ENCODE measurements at places on chromosomes 2 and 18.

GRCh38 chr2:225171350-225171749, 129.1 kb upstream of the DOCK10 start:
- no peak for DNase-seq

DNA sequence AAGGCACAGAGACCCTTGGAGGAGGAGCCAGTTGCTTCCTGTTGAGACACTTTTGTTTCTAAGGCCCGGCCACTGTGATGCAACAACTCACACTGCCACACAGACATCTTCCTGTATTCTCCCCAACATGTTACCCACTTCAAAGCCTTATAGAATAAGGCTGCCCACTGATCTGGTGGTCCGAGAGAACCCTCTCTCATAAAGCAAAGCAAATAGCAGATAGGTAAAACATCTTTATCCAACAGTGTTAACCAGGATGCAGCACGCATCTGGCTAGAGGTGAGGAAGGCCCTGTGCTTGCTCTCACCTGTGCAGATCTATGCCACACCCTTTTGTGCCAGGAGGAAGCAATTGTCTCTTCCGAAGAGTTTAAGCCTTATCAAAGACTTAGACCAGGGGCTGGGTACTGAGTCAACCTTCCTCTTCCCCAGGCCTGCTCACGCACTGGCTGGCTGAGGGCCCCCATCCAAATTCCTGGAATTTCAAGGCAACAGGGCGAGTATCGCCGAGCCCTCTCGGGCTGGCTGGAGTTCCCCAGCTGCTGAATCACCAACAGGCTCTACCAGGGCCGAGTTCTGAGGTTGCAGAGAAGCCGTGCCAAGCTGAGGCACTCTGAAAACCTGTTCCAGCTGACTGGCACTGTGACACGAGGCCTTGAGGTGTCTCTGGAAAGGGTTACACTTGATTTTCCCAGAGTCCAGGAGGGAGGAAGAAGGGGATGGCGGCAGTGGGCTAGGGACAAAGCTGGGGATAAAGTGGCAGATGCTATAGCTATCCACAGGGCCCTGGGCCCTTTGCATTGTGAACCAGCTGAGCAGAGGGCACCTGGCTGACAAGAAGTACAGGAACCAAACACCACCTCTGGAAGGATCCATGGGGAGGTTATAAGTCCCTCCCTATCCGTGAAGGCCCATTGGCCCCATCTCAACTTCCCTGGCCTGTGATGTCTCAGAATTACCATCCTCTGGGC, 29.3 kb downstream of the TGFA start:
- DNase-seq, result peak; percentile 71

GRCh38 chr2:229098801-229099200, 172.3 kb downstream of the PID1 start:
- DNase-seq, result no peak

- DNase-seq, result no peak
Measured at GRCh38 chr2:207913772-207914358, 111.5 kb downstream of the PLEKHM3 start.
